ENCODE measurements at places on chromosomes 2 and 18. TPM values are rescaled to one million over a fixed set of nuclear protein-coding genes. Genes with fewer than 3 reads are reported as not detected.
A peak's percentile ranks its signal among the peaks of the same experiment; 100 is the strongest.

DNA sequence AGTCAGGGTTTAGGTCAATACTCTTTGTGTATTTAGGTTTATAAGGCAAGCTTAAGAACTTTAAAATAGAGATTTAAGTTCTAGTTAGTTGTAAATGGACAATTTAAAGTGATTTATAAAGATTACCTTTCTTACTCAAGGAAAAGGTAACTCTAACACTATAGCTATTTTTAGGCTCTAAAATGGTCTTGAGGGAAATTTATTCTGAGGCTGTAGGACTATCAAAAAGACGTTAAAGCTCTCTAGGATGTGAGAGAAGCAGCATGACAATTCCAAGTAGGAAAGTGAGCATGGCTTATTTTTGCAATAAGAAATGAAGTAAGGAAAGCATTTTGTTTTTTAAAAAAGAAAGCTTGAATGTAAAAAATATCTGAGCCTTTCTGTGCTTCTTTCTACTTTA lies 78.1 kb downstream of the ZDBF2 start:
- no peak overlapping the region for H3K4me3 ChIP-seq
- H3K36me3 ChIP-seq = no peaks in the 10 kb centered on the region
- DNase-seq = no peak
- no peaks in the 10 kb centered on the region for H3K27me3 ChIP-seq
- H3K27ac ChIP-seq = no peak overlapping the region

DNA sequence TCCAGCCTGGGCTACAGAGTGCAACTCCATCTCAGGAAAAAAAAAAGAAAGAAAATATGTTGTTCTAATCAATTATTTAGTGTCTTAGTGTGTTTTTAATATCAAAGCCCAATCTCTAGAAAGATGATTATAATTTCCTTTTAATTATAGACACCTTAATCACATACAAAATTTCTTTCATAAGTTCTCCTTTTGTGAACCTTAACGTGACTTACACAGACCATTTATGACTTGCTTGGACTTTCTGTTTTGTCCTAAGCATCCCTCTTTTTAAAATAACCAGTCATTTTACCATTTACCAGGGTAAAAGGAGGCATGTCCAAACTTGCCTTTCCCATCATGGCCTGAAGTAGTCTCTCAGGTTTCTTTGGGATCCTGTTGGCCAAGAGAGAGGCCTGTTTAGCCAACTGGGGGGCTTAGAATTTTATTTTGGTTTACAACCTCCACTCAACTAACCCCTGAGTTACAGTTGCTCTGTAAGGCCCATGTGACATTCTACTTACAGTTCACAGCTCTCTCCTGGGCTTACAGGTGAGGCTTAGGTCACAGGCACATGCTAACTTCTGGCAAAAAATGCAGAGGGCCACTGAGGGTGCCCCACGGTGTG lies 23.9 kb upstream of the GPR155 start:
- H3K4me1 ChIP-seq = no peaks in the 10 kb centered on the region
- no peak overlapping the region for H3K27ac ChIP-seq
- no peaks in the 10 kb centered on the region for H3K27me3 ChIP-seq
- H3K4me3 ChIP-seq = no peak overlapping the region

- no peak overlapping the region for H3K4me3 ChIP-seq
- H3K27me3 ChIP-seq = no peaks in the 10 kb centered on the region
- peak; percentile 78 for DNase-seq
- no peaks in the 10 kb centered on the region for H3K4me1 ChIP-seq
Measured at GRCh38 chr2:159249990-159250715, 36.4 kb downstream of the WDSUB1 start.

DNA sequence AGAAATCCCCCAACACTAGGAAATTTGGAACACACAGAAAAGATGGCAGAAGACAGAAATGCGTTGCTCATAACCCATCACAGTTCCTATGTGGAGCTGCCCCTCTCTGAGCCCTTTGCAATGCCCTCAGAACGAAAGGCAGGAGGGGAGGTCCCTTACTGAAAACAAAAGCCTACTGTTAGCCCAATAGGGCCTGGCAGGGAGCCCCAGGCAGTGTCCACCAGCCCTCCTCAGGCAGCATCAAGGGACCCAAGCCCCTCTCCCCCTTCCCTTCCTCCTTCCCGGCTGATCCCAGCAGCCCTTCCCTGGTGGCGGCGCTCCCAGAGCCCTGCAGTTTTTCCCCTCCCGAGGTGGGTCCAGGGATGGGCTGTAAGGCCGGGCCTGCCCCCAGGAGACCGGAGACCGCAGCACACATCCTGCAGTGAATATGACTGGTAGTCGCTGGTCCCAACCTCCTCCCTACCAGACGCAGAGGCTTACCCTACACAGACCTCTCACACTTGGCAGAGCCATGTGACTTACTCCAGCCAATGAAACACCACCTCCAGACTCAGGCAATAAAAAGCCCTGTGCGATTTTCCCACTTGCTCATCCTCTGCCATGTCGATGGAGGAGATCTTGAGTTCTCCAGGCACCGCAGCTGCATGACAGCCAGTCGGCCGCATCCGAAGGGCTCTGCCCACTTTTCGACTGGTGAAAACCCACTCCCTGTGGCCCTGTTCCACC lies 19.4 kb upstream of the DUSP2 start:
- no peaks in the 10 kb centered on the region for H3K27me3 ChIP-seq
- H3K36me3 ChIP-seq = no peaks in the 10 kb centered on the region
- peak; percentile 69 for DNase-seq
- H3K4me1 ChIP-seq = no peaks in the 10 kb centered on the region
- no peak overlapping the region for H3K27ac ChIP-seq

GRCh38 chr18:42773870-42774269 lies 341.6 kb downstream of the RIT2 start:
- H3K27ac ChIP-seq = no peak overlapping the region
- no peak overlapping the region for H3K4me3 ChIP-seq
- no peak for DNase-seq

DNA sequence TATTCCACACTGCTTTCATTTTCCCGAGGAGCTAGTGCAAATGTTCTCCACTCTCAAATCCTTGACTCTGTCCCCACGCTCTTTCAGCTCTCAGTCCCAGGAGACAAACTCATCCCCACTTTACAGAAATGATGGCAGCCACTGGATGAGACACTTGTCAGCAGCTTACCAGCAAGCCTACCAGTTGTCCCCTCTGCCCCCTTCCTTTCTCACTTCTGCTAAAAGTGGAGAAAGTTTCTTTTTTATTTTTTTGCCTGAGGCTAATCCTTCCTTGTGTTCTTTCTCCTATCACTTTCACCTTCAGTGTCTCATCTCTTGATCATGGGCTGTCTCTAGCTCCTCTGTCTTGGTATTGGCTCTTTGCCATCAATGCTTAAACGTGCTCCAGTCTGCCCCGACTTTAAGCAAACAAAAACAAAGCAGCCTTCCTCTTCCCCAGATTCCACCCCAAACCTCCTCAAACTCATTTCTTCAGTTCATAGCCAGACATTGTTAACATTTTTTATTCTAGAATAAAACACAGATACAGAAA lies 64.5 kb downstream of the TTC32 start:
- no peak overlapping the region for H3K27ac ChIP-seq
- H3K4me1 ChIP-seq = peaks cover 5% of the 10 kb centered on the region
- H3K4me3 ChIP-seq = no peak overlapping the region
- no peak for DNase-seq
- H3K27me3 ChIP-seq = no peaks in the 10 kb centered on the region

DNA sequence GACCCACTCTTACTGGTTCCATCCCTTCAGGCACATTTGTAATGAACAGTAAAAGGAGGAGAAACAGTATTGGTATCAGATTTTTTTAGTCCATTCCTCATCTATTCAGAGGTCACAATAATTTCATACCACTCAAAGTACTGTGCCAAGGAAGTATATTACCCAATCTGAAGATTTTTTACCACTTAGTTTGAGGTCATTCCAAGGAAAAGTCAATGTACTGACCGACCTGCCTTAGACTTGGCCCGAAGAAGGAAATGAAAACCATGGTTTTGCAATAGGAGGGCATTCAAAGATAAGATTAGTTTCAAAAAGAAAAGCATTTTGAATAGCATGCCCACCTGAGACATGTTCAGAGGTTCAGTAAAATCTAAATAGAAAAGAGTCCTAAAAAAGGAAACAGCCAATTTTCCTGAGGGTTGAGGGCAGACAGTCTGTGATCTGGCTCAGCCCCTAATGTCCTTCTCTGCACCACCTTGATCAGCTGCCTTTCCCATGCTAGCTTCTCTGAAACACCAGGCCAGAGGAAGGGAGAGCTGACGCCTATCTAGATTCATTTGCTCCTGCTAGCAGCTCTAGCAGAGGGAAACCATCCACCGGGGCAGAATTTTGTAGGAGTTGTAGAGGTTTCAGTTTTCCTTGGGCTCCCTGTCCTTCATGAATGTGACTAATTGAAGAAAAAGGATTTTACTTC lies 107.3 kb upstream of the FZD5 start:
- no peak overlapping the region for H3K27ac ChIP-seq
- no peak for DNase-seq
- H3K4me3 ChIP-seq = no peak overlapping the region
- H3K4me1 ChIP-seq = no peaks in the 10 kb centered on the region
- H3K36me3 ChIP-seq = no peaks in the 10 kb centered on the region

- no peak overlapping the region for H3K27ac ChIP-seq
- H3K4me1 ChIP-seq = no peaks in the 10 kb centered on the region
- no peak overlapping the region for H3K4me3 ChIP-seq
- no peaks in the 10 kb centered on the region for H3K36me3 ChIP-seq
Measured at GRCh38 chr2:178732913-178733312, 74.3 kb downstream of the TTN start.

- H3K36me3 ChIP-seq = no peaks in the 10 kb centered on the region
- H3K4me1 ChIP-seq = no peaks in the 10 kb centered on the region
- no peaks in the 10 kb centered on the region for H3K27me3 ChIP-seq
- H3K4me3 ChIP-seq = no peak overlapping the region
- DNase-seq = no peak
- H3K27ac ChIP-seq = no peak overlapping the region
Measured at GRCh38 chr2:46071074-46071473, 226.1 kb upstream of the EPAS1 start.

FLACC1 gene
- 6.1 TPM for total RNA-seq

LCT gene
- total RNA-seq = not detected

DNA sequence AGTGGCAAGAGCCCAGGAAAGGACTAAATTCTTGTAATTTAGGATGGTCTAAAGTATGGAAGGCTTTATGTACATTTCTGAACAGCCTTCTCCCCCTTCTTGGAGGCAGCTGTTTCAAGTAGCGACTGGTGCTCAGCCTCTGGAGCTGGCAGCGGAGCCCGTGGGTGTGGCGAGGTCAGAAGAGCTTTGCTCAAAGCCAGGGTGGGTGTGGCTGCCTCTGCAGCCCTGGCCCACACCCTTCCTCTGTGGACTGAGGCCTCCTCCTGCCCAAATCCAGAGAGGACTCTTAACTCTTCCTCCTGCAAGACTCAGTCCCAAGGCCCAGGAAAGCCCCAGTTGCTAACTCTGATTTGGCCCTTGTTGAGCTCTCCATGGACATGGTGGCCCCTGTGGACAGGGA lies 202.1 kb upstream of the REV1 start:
- no peak overlapping the region for H3K4me3 ChIP-seq
- H3K27ac ChIP-seq = no peak overlapping the region
- H3K36me3 ChIP-seq = no peaks in the 10 kb centered on the region

SKOR2 gene
- not detected for total RNA-seq

- H3K27ac ChIP-seq = no peak overlapping the region
- no peaks in the 10 kb centered on the region for H3K4me1 ChIP-seq
- H3K36me3 ChIP-seq = no peaks in the 10 kb centered on the region
- H3K4me3 ChIP-seq = no peak overlapping the region
- DNase-seq = no peak
Measured at GRCh38 chr18:13621886-13622619, 104.3 kb downstream of the FAM210A start.

SMC6 gene
- 11.6 TPM for total RNA-seq

GRCh38 chr2:240901986-240902614 lies 4.0 kb upstream of the CROCC2 start:
- no peaks in the 10 kb centered on the region for H3K27me3 ChIP-seq
- no peaks in the 10 kb centered on the region for H3K36me3 ChIP-seq
- H3K27ac ChIP-seq = no peak overlapping the region
- H3K4me1 ChIP-seq = no peaks in the 10 kb centered on the region

GRCh38 chr2:73987109-73987947 lies 2.6 kb downstream of the TET3 start:
- H3K4me1 ChIP-seq = no peaks in the 10 kb centered on the region
- DNase-seq = no peak

IL1RL2 gene
- 0.54 TPM for total RNA-seq

IGFBP5 gene
- total RNA-seq = 1,222 TPM

GALR1 gene
- not detected for total RNA-seq

DNA sequence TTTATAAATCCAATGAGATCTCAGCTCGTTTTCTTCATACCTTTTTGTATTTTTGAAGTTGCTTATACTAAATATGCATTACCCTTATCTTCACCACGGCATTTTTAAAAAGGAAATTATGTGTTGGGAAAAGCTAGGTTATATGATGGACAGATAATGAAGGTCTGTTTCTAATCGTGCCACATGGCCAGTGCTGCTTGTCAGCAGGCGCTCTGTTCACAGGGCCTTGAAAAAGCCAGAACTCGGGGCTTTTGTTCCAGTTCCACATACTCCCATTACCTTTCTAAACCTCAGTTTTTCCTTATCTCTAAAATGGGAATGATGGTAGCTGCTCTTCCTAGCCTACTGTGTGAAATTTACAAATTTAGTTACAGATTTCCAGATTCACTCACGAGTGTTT lies 42.0 kb downstream of the EPAS1 start:
- no peak overlapping the region for H3K27ac ChIP-seq
- peaks cover 7% of the 10 kb centered on the region for H3K4me1 ChIP-seq
- no peaks in the 10 kb centered on the region for H3K36me3 ChIP-seq
- H3K4me3 ChIP-seq = no peak overlapping the region
- no peaks in the 10 kb centered on the region for H3K27me3 ChIP-seq
- DNase-seq = no peak

ARMC9 gene
- 86.8 TPM for total RNA-seq

- no peak overlapping the region for H3K4me3 ChIP-seq
- DNase-seq = no peak
- H3K27me3 ChIP-seq = peaks cover 2% of the 10 kb centered on the region
- no peaks in the 10 kb centered on the region for H3K36me3 ChIP-seq
Measured at GRCh38 chr2:13558368-13558767, 841.6 kb downstream of the TRIB2 start.

GRCh38 chr2:148680462-148680861 lies 35.9 kb downstream of the EPC2 start:
- no peak overlapping the region for H3K4me3 ChIP-seq
- no peak for DNase-seq
- peaks cover 13% of the 10 kb centered on the region for H3K4me1 ChIP-seq
- no peaks in the 10 kb centered on the region for H3K36me3 ChIP-seq
- H3K27me3 ChIP-seq = no peaks in the 10 kb centered on the region

GRCh38 chr2:55772109-55772980 lies 78.7 kb upstream of the PNPT1 start:
- H3K27me3 ChIP-seq = no peaks in the 10 kb centered on the region
- H3K4me1 ChIP-seq = no peaks in the 10 kb centered on the region
- DNase-seq = no peak
- H3K27ac ChIP-seq = no peak overlapping the region
- no peaks in the 10 kb centered on the region for H3K36me3 ChIP-seq

DNA sequence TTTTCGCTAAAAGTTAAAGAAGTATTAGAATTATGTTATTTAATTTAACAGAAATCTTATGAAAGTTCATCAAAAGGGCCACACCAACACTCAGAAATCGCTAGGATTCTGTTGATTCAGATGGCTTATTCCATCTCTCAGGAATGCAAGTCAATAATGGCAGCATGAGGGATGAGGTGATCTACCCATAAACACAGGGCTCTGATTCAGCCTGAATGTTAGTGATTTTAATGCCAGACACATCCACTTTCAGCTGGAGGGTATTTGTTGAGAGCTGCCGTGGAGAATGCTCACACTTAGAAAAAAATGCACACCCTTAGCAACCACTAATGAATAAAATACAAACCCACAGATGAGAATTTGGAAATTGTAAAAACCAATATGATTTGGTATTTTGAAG lies 173.3 kb upstream of the ERBB4 start:
- no peaks in the 10 kb centered on the region for H3K4me1 ChIP-seq
- H3K27ac ChIP-seq = no peak overlapping the region
- no peak for DNase-seq
- no peak overlapping the region for H3K4me3 ChIP-seq
- H3K36me3 ChIP-seq = no peaks in the 10 kb centered on the region

Measured in aorta (tissue), 5 donors.